ENCODE measurements at places on chromosomes 1 and 21.

DNA sequence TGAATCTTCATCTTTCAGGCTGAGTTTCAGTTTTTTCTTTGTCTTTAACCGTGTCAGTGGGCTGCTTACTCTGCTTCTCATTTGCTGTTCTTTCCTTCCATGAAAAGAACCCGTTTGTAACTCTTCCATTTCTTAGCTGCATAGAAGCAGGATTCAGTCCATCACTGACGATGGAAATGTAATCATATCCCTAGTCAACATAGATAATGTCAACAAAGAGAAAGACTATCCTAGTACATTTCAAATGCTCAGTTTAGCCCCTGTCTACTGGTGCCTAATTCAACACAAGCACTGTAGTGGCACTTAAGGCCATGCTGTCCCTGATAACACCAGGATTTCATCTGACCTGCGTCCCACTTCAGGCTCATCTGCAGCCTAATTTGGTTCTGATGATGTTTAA is 376 bp downstream of the GBP1 start:
- DNase-seq, result no peak

DNA sequence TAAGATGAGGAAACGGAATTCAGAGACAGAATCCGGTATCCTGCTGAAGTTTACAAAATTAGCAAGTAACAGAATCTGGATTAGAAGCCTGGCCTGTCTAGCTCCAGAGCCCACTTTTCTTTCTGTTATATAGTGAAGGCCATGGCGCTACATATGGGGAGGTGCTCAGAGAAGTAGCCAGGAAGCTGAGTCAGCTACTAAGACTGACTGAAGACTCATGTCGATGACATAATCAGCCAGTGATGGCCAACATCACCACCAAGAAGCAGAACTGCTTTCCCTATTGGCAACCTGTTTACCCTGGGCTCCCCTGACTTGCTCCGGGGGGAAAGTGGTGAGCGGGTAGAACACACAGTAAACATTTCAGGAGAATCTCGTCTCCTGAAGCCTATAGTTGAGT is 18.8 kb downstream of the LRRC52 start:
- DNase-seq, result no peak

GRCh38 chr1:229620876-229621275 is 5.0 kb downstream of the TAF5L start:
- no peak for DNase-seq

DNA sequence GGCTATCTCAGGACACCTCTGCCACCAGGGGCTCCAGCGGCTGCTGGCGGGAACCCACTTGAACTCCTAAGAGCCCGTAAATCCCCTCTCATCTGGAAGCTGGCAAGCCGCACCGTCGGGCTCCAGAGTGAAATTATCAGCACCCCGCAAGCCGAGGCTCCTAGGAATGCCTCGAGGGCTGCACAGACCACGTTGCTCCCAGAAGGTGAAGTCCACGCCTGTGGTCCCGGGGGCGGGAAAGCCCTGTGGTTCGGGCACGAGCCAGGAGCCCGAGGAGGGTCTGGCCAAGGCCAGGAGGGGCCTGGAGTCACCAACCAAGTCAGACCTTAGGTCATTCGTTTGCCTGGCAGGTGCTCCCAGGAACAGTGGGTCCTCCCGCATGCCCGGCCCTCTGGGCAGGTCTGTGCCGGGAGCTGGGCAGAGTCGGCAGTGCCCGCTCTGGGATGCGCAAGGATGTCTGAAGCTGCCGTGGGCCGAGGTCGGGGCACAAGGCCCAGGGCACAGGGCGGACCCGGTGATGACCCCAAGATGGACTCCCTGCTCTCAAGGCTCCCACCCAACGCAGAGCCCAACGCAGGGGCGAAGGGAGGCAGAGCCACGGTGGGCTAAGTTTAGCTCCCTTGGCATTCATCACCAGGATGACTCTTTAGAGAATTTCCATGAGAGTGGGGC is 8.9 kb downstream of the ACTRT2 start:
- no peak for DNase-seq

GRCh38 chr1:17315542-17316130 is 7.6 kb downstream of the PADI4 start:
- DNase-seq, result no peak

DNA sequence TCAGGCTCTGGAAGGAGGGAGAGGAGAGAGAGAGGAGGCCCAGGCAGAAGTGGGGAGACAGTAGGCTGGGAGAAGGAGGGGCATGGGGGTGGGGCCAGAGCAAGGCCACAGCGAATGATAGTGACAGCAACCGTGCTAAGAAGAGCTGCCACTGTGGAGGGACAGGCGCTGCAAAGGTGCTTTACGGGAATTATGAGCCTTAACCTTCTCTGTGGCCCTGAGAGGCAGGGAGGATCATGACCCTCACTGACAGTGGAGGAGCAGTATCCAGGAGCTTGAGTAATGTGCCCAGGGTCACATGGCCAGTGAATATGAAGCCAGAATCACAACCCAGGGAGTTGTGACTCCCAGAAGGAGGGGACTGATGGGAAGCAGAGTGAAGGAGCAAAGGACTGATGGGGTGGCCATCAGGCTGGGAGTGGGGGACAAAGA is 53.4 kb upstream of the RPL11 start:
- no peak for DNase-seq

DNA sequence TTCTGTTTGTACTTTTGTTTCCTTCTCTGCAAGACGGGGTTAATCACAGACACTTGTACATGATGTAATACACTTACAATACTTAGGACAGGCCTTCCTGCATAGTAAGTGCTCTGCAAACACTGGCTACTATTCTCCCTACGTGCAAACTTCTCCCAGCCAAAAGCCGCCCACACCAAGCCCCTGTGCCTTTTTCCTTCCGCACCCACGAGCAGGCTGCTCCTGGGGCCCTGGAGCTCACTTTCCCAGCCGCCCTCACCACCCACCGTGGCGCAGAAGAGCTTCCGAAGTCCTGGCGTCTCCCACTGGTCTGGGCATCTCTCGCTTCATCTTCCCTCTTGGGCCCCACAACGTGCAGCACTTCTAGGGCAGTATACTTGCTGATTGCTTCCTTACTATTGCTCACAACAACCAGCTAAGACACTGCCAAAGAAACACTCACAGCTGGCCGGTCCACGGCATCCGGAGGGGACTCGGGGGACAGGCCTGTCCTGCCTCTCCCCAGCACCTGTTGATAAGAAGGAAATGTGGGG is 22.5 kb upstream of the GPR157 start:
- DNase-seq, result no peak

- DNase-seq, result peak; percentile 70
These were observed 57.2 kb downstream of the AGPAT3 start for GRCh38 chr21:43921979-43922945.

GRCh38 chr1:198330982-198331615 is 174.3 kb downstream of the NEK7 start:
- no peak for DNase-seq

- no peak for DNase-seq
These were observed 19.1 kb downstream of the RUNX3 start for GRCh38 chr1:24910751-24911650.

DNA sequence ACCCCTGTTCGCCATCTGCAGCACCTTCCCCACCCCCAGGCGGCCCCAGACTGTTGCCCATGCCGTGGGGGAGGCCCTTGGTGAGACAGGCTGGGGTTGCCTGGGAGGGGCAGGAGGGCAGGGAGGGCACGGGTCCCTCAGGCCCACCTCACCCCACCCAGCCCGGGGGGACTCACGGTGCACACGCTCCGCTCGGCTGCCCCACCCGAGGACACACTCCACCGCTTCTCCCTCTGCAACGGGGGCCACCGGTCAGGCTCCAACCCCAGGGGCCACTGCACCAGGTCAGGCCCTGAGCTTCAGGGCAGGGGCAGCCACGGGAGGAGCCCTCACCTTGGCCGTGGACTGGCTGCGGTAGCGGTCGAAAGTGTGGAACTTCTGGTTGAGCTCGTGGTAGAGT is 24.0 kb upstream of the COL16A1 start:
- no peak for DNase-seq

DNA sequence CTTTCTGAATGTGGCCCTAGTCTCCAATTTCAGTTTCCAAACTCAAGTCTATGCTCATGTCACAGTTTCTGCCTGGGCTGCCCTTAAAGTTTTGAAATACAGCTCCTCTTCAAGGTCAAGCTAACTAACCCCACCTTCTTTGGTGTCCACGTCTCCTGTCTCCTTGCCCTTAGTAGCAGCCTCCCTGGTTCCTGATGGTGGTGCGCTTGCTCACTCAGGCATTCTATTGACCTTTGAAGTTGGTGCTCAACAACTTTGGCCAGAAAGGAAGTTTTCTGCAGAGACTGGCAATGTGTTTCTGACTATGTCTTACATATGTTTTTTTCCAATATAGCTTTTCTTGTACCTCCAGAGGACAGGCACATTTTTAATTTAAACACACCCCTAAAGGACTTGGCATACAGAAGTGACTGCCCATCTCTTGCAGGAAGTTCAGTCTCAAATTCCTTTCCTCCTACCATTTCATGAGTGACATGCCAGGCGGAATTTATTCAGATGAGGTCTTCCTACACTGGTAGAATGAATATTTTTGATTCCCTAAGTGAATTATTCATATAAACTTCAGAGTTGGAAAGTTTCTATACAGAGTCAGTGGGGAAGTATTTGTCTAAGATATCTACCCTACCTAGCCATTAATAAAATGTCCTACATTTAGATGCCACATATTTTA is 364.3 kb upstream of the USP24 start:
- no peak for DNase-seq

GRCh38 chr21:41958886-41959563 is 5.2 kb upstream of the C2CD2 start:
- no peak for DNase-seq

DNA sequence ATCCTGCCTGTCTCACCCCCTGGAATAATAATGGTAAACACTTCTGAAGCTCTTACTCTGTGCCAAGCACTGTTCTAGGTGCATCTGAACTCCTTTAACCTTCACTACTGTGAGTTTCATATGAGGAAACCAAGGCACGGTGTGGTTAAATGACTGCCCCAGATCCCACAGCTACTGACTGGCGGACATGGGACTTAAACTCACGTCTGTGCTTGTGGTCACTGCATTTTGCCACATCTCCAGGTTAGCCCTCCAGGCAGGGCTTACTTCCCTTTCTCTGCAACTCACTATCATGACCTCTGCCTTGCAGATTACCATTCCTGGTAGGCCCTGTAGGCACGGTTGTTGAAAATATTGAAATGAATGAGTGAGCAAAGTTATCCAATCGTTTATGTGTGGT is 83.4 kb downstream of the ADSS2 start:
- DNase-seq, result no peak

- DNase-seq, result no peak
These were observed 17.4 kb downstream of the IL6R start for GRCh38 chr1:154422521-154422920.

GRCh38 chr21:41894922-41895557 is 15.9 kb upstream of the PRDM15 start:
- DNase-seq, result no peak

- DNase-seq, result no peak
These were observed 44.9 kb downstream of the PARP1 start for GRCh38 chr1:226362891-226363447.

DNA sequence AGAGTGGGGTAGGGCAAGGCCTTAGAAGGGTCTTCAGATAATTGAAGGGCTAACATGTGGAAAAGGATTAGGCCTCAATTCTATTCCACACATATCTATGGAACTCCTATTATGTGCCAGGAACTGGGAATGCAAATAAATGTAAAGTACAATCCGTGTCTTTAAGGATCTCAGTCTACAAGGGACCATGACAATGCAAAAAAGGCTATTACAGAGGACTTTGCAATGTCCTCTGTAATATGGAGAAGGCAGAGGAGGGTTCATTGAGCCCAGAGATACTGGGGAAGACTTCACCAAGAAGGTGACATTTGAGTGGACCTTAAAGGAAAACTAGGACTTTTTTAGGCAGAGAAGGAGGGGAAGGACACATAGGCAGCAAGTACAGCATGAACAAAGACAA is 4.5 kb upstream of the SCMH1 start:
- DNase-seq, result no peak

DNA sequence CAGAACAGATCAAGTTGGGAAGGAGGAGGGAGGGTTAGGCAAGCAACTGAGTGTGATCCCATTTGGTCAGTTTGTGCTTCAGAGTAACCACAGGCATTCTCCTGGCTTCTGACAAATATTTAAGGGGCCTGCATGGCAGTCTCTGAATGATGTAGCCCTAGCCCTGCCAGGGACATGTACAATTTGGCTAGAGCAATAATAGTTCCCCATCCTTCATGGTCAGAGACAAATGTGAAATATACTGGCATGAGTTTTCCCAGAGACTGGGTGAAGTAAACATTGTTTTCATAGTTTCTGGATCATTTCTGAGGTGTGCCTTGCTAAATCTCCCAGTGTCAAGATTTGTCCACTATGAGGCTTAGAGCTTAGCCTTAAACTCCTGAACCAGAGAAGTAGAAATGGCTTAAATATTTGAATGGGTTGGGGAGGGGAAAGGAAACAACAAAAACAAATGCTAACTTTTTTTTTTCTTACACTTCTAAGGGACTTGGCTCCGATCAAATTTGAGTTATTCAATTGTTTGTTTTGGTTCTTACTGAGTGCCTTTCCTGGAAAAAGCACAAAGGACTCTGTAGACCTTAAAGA is 42.0 kb upstream of the UBE2U start:
- DNase-seq, result no peak

DNA sequence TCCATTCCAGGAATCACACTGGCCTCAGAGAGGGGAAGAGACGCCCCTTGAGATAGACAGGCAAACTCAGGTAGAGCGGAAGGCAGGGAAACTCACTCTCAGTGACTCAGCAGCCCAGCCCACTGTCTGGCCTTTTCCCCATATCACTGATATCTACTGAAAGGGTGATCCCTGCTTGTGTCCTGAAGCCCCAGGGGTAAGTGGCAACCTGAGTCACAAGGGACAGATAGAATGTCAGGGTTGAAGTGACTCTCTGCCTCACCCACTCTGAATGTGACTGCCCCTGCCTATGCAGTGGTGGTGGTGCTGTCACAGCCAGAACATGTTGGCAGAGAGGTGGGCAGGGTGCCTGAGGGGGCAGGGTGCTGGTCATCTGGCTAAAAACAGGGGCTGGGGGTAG is 157.5 kb upstream of the FGGY start:
- DNase-seq, result no peak

- DNase-seq, result no peak
These were observed 27.4 kb downstream of the RABIF start for GRCh38 chr1:202861420-202862132.

- no peak for DNase-seq
These were observed 37.5 kb downstream of the GPR88 start for GRCh38 chr1:100575406-100575805.

GRCh38 chr1:31902510-31902860 is 35.7 kb downstream of the PTP4A2 start:
- DNase-seq, result no peak

GRCh38 chr1:165842671-165843129 is 15.3 kb downstream of the UCK2 start:
- DNase-seq, result no peak

- no peak for DNase-seq
These were observed 5.1 kb upstream of the TMEM51 start for GRCh38 chr1:15148475-15148874.

- no peak for DNase-seq
These were observed 13.5 kb downstream of the TRAF3IP3 start for GRCh38 chr1:209769171-209769904.

- no peak for DNase-seq
These were observed 21.6 kb upstream of the CFHR1 start for GRCh38 chr1:196797891-196798290.

- no peak for DNase-seq
These were observed 63.8 kb downstream of the CLSTN1 start for GRCh38 chr1:9759939-9760338.

- no peak for DNase-seq
These were observed 25.1 kb upstream of the B3GALT2 start for GRCh38 chr1:193211539-193211938.

- no peak for DNase-seq
These were observed 15.5 kb upstream of the ZNF436 start for GRCh38 chr1:23385119-23385621.
